ENCODE measurements at places on chromosomes 1 and 21.

DNA sequence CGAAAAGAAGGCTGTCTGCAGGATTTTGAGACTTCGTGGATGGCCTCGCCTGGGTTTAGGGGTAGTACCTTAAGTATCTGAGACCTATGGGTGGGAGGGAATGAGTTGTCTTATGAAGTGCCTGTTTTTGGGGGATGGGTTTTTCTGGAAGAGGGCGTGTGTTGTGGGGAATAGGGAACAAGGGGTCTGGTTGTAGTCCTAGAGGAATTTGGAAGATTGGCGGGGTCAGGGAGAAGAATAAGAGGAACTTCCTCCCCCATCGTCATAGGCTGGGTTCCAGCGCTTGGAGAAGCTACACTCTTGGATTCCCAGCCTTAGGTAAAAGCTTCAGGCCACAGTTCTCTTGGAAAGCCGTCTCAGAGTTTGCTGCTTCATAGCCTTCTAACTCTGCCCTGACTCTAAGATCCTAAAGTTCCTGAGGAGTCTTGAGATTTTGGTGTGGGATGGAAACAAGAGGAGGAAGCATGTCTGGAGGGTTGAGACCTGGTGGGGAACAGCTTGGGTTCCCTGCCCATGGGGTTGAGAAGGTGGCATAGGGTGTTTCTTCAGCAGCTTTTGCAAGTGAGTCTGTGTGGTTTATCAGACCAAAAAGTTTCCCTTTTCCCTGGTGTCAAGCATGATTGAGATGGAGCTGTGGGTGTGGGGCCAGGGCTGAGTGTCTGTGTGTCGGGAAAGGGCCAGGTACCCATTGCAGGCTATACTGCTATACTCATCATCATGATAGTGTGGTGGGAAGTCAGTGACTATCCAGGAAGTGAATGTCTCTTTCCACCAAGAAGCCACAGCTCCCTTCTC lies 1.8 kb downstream of the VANGL2 start:
- no peak for DNase-seq

DNA sequence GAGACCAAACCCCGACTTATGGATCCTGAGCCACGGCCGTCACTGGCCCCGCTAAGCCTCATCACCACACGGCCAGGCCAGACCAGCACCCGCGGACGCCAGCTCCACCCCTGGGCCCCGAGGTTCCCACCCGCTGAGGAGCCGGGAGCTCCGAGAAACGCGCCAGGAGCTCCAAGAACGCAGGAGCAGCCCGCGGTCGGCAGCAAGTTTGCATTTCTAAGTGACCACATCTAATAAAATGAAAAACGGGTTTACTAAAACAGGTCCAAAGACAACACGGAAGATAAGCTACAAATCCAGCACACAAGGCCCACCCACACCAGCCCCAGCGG lies 8.1 kb upstream of the C1QTNF12 start:
- DNase-seq, result no peak

DNA sequence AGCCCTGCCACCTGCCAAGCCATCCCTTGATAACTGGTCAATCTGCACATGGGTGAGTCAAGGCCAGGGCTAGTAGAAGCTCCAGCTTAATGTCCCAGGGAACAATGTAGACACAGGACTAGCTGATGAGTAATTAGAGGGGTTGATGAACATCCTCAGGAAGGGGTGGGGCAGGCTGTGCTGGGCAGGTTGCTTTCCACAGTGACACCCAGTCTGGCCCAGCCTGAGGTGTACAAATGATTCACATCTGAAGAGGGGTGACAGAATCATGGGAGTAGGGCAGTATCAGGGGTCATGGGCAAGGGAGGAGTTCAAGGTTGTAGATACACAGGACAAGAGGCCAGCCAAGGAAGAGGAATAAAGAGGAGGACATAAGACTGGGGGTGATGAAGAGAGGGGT lies 4.3 kb downstream of the LPAR3 start:
- DNase-seq, result no peak

DNA sequence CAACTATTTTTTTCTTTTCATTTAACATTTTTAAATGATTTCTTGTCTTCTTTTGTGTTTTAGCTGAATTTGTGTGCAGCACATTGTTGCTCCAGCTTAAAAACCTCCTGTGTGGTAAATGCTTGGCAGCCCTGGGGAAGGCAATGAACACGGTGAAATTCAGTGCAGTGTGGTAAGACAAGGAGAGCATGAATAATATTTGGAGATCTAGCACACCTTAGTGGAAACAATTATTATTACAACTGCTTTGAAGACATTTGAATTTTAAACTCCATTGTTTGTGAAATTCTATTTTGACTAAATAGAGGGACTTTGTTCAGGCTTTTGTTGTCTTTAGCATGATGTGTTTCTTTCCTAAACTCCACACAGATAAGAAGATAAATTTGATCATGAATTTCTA lies 242.6 kb upstream of the CXADR start:
- DNase-seq, result no peak

- DNase-seq, result no peak
Observed at GRCh38 chr1:224629965-224630364, 13.8 kb downstream of the CNIH3 start.

- no peak for DNase-seq
Observed at GRCh38 chr1:197312163-197312562, 44.1 kb downstream of the CRB1 start.

DNA sequence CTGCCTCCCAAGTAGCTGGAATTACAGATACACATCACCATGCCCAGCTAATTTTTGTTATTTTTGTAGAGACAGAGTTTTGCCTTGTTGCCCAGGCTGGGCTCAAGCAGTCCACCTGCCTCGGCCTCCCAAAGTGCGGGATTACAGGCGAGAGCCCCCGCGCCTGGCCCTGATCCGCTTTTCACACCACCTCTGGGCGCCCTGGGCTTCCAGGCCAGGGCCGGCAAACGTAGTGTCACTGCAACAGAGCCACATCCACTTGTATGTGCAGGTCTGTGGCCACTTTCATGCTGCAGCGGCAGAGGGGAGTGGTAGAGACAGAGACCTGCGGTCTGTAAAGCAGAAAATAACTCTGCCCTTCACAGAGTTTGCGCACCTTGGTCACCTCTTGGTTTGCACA lies 29.5 kb downstream of the RRP1B start:
- no peak for DNase-seq

GRCh38 chr1:3103967-3104677 lies 35.1 kb downstream of the PRDM16 start:
- DNase-seq, result no peak

DNA sequence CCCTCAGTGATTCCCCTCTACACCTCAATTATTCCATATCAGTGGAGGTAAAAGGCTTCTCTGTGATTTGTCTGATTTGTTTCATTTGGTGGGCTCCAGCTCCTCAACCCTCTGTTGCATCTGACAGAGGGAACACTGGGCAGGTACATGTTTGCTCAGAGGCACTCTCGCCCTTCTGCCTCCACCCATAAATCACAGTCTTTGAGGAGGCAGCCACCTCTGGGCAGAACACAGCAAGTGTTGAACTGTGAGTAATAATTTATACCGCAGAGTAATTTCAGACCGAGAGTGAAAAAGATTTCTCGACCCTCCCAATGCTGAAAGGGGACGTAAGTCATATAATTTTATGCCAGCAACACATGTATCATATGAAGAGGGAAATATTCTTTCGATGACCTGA lies 330.1 kb upstream of the PBX1 start:
- no peak for DNase-seq

DNA sequence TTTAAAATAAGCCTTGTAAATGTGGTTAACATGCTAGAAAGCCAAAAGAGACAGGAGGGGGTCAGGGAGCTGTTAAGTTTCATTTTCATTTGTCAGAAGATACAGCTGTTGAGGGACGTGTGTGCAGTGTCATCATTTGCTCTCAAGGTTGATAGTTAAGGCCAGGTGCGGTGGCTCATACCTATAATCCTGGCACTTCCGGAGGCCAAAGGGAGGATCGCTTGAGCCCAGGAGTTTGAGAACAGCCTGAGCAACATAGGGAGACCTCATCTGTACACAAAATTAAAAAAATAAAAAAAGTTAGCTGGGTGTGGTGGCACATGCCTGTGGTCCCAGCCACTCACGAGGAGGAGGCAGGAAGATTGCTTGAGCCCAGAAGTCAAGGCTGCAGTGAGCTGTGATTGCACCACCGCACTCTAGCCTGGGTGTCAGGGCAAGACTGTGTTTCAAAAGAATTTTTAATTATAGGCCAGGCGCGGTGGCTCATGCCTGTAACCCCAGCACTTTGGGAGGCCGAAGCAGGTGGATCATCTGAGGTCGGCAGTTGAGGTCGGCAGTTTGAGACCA lies 22.7 kb downstream of the ZBTB8OS start:
- no peak for DNase-seq

DNA sequence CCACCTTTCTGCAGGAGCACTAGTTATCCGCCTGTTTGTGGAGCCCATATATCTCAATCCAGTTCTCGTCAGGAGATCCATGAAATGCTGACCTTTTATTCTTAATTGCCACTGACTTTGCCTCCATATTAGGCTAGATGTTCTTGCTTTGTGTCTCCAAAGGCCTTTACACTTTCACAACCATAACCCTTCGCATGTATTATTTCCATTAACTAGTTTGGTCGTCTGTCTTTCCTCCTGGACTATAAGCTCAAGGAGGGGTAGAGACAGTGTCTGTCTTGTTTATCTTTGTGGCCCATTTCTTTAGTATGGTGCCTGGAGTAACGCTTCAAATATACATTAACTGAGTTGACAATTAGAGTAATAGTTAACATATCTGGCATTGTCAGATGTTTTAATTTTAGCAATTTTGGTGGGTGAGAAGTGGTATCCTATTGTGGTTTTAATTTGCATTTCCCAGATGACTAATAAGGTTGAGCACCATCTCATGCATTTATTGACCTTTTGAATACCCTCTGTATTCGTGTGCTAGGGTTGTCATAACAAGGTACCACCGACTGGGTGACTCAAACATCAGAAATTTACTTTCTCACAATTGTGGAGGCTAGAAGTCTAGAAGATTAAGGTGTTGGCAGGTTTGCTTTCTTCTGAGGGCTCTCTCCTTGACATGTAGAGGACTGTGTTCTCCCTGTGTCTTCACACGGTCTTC lies 21.7 kb upstream of the IL12RB2 start:
- no peak for DNase-seq

DNA sequence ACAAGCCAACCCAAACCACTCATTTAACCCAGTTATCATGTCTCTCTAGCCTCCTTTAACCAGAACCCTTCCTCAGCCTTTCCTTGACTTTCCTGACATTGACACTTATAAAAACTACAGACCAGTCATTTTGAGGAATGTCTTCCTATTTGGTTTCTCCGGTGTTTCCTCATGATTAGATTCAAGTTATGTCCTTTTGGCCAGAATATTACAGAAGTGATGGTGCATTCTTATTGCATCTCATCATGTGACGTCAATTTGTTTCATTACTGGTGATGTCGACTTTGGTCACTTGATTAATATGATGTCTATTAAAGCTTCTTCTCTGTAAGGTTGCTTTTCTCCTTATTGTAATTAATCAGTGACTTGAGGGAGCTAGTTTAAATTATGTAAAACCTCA lies 6.1 kb upstream of the RCSD1 start:
- no peak for DNase-seq

- no peak for DNase-seq
Observed at GRCh38 chr1:45685308-45686014, 872 bp downstream of the GPBP1L1 start.

- no peak for DNase-seq
Observed at GRCh38 chr1:20668581-20668980, 7.4 kb upstream of the DDOST start.

GRCh38 chr1:210298296-210298695 lies 30.4 kb upstream of the HHAT start:
- no peak for DNase-seq

DNA sequence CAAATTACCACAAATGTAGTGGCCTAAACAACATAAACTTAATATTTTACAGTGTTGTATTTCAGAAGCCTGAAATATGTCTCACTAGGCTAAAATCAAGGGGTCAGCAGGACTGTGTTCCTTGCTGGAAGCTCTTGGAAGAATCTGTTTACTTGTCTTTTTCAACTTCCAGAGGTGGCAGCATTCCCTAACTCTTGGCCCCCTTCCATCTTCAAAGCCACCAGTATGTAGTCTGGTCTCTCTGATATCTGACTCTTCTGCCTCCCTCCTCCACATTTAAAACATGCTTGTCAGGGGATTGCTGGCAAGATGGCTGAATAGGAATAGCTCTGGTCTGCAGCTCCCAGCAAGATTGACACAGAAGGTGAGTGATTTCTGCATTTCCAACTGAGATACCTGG lies 567.5 kb downstream of the PLA2G4A start:
- DNase-seq, result no peak

DNA sequence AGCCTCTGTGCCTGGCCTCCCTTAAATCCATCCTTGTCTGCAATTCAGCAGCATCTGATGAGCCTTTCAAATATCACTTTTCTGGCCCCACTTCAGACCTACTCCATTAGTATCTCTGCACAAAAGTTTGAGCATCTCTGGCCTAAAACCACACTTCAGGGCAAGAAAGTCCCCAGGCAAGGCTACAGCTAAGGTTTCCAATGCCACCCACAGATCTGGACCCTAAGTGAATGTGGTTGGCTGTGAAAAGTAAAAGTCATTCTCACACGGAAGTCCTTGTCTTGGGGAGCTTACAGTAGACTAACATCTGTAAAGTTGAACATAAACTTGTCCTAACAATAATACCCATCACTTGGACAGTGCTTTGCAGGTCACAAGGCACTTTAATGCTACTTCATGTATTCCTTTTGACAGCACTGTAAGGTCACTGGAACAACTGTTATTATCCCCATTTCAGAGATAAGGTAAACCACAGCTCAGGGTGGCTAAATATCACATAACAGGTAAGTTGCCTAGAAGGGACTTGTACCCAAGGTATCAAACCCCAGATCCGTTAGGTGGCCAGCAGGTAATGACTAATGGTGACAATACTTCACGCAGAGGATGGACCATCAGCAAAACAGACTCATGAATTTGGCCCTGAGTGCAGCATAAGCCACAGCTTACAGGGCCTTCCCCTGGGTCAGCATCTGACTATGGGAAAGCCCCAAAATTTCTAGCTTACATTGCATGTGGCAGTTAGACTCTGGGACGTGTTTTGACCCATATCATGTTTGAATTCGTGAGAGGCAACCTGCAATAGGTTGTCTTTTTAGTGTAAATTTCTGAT lies 356.0 kb downstream of the HHAT start:
- no peak for DNase-seq

DNA sequence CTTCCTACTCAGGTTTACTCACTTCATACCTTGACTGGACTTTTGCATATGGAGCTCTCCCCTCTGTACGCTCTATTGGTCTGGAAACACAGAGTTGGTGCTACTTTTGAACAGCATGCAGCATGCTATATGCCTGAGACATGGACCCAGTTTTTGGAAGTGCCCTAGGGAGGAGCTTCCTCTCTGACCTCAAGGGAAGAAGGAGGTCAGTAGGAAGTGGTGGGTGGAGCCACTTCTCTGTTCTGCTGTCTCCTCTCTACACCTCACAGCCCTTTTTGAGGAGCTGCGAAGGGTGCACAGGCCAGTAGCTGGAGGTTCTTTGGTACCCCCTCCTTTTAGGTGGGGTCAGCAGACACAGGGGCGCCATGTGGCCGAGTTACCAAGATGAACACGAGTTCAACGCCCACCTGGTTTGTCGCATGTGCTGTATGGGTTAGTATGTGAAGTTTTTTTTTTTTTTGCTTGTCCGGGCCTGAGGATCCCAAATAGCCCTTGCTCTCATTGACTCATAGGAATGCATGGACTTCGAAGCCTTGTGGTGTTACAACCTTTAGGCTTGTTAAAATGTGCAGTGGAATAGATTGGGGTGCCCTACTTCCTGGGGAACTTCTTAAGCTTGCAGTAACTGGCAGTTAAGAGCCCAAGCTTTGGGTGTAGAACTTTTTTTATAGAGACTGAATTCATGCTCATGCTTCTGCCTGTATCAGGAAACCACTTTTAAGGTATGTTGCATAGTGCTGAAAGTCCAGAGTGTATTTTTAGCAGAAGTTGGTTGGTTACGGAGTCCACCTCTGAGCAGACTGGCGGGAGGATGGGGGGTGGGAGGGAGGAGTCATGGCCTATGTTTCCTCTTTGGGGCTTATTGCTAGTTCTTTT lies 10.7 kb downstream of the MACF1 start:
- DNase-seq, result no peak

Data from stimulated activated CD8-positive, alpha-beta memory T cell treated with anti-CD3 and anti-CD28 coated beads, Interleukin-15, amount 100 ng/mL, for 4 hours (primary cell).